ENCODE measurements at places on chromosomes 1 and 21.
A peak's percentile ranks its signal among the peaks of the same experiment; 100 is the strongest.

- DNase-seq = no peak
These were observed 97.3 kb upstream of the HMCN1 start for GRCh38 chr1:185636848-185637247.

DNA sequence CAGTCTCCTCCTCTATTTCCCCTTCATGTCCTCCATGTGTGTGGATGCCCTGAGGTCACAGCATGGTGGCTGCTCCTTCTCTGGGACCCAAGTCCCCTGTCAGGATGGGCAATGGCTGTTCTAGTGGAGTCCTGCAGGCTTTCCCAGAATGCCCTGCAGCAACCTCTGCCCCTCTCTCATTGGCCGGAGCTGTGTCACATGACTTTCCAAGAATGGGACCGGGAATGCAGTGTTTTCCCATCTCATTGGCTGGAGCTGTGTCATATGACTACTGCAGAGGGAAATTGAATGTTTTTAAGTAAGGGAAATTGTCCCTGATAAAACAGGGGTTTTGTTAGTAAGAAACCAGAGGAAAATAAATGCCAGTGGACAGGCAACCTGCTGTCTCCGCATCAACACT is 365.9 kb downstream of the PTPRU start:
- no peak for DNase-seq

- no peak for DNase-seq
These were observed 1.0 kb downstream of the LYST start for GRCh38 chr1:235865565-235866204.

GRCh38 chr1:40386359-40386723 is 12.8 kb downstream of the SMAP2 start:
- no peak for DNase-seq

DNA sequence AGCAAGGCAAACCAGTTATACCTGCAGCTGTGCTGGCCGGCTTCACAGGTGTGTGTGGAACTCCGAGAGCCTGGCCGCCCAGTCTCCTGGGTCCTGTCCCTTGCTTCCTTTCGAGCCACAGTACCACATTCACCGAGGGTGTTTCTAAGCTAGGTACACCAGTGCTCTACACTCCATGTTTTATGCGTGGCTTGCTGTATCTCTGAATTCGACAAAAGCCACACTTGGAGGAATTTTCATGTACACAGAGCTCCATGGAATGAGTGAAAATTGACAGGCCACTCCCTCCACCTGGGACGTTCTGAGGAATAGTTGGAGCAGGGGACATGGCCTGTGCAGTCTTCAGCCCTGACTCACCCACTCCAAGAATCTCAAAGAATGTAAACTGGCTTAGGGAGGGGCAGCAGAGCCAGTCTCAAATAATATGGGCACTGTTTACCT is 14.0 kb downstream of the ETS2 start:
- no peak for DNase-seq

DNA sequence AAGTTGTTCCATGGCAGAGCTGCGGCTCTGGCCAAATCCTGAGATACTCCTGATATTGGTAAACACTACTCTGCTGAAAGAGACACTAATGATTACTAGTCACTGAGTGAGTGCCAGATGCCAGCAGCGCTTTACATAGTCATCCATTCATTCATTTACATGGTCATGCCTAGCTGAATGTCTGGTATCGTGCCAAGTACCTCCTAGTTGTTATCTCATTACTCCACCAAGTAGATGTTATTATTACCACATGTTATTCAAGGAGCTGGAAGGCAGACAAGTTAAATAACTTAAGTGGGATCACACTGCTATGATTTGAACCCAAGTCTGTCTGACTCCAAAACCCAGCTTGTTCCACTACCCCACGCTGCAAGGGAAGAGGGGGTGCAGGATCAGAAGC is 4.7 kb downstream of the OLFML2B start:
- no peak for DNase-seq

DNA sequence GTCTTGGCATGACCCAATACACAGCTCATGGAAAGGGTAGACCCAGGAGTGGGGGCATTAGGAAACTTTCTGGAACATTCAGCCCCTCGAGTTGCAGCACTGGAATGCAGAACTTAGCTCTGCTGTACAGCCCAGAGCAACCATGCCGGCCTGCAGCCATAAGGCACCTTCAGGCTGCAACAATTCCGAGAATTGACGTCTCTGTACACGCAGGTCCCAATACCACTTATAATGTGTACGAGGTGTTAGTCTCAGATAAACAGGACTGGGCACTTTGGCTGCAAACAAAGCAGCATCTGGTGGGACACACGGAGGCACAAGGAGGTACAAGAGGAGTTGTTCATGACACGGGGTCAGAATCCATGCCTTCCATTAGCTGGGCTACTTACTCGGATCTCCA is 7.9 kb downstream of the CBR1 start:
- DNase-seq = no peak

GRCh38 chr1:152533327-152533938 is 19.2 kb downstream of the CRCT1 start:
- peak; percentile 83 for DNase-seq

- DNase-seq = no peak
These were observed 146.4 kb downstream of the FGGY start for GRCh38 chr1:59443310-59443709.

Data from WERI-Rb-1 (cell line).